Thoracic aorta (tissue), 2 donors: ENCODE measurements at places on chromosomes 6 and 20. TPM values are rescaled to one million over a fixed set of nuclear protein-coding genes. Genes with fewer than 3 reads are reported as not detected.

CSNK2B gene
- total RNA-seq, result 202 TPM

TGM2 gene
- total RNA-seq, result 371 TPM

MEP1A gene
- not detected for total RNA-seq

GCNT2 gene
- total RNA-seq, result 44.9 TPM

ASXL1 gene
- 135 TPM for total RNA-seq

PRDM1 gene
- total RNA-seq, result 7.9 TPM

KCNK15 gene
- total RNA-seq, result 60.0 TPM

AIF1 gene
- total RNA-seq, result 39.6 TPM

FAM83B gene
- total RNA-seq, result not detected

GABRR1 gene
- not detected for total RNA-seq

BPI gene
- 0.35 TPM for total RNA-seq

FLRT3 gene
- total RNA-seq, result not detected

PRIM2 gene
- total RNA-seq, result 11.4 TPM

FOXA2 gene
- not detected for total RNA-seq

SMOC2 gene
- total RNA-seq, result 334 TPM

CLPSL1 gene
- total RNA-seq, result not detected
